ENCODE measurements at places on chromosomes 4 and X.

DNA sequence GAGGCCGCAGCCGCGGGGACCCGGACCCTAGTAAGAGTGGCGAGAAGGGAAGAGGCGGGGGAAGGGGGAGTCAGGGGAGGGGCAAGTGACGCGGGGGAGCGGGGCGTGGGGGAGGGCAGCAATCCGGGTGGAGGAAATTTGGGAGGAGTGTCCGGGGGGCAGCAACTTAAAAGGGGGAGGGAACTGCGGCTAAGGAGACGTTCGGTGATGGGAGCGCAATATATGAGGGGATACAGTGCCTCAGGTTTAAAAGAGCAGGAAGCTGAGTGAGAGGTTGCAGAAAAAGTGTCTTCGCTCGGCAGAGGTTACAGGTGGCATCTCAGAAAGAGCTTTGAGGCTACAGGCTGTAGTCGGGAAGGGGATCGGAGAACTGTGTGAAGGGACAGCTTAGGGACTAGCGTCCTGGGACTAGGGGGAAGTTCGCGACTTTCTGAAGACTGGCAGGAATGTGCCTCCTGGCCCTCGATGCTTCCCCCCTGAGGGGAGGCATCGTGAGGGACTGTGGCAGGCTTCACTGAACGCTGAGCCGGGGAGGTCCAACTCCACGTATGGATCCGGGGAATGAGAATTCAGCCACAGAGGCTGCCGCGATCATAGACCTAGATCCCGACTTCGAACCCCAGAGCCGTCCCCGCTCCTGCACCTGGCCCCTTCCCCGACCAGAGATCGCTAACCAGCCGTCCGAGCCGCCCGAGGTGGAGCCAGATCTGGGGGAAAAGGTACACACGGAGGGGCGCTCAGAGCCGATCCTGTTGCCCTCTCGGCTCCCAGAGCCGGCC lies 519 bp downstream of the FOXO4 start:
- DNase-seq = peak; percentile 68

DNA sequence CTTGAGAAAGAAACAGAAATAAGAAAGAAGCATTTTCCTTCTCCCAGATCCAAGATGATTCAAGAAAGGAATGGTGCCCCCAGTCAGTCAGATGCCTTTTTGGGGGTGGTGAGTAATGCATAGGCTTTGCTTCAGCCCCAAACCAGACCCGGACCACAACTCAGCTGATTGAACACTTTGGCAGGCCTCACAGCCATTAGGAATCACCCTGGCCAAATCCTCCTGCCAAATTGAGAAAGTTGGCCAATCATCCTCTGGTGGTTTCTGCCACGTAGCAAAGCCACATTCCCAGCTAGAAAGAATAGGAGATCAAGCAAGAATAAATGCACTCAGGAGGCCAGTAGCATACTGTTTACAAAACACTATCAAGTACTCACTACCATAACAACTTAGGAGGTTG lies 33.7 kb downstream of the FRMD7 start:
- DNase-seq = no peak

DNA sequence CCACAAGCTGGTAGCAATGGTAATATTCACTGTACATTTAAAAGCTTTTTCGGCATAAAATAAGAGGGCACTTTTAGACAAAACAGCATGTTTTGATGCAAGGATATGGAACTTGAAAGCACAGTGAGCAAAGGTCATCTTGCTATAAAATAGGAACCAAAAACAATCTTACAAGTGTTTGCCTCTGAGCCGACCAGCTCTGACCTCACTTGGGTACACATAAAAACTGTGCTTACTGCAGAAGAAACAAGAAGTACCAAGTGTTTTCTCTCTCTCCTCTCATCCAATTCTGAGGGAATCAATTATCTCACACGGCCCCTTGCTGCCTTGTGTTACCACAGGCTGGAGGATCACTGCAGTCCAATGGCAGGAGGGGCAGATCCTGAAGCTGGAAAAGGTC lies 4.8 kb upstream of the IQSEC2 start:
- DNase-seq = no peak

DNA sequence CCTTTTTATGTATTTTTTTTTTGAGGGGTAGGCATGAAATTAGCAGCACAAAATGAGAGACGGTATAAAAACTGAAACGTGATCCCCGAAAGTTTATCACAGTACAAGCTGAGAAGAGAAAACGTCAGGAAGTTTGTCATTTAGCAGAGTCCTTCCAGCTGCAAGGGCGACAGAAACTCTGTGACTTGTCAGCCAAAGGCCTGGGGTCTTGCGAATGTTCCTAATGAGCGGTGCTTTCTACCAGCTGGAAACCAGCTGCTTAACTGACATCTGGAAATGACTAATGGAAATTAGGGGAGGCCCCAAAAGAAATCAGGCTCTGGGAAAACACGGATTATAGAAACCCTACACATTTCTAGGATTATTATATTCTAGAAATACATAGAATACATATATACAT lies 66.5 kb downstream of the CHRNA9 start:
- DNase-seq = no peak

- no peak for DNase-seq
Observed at GRCh38 chr4:39497909-39498726, 29.1 kb downstream of the UGDH start.

DNA sequence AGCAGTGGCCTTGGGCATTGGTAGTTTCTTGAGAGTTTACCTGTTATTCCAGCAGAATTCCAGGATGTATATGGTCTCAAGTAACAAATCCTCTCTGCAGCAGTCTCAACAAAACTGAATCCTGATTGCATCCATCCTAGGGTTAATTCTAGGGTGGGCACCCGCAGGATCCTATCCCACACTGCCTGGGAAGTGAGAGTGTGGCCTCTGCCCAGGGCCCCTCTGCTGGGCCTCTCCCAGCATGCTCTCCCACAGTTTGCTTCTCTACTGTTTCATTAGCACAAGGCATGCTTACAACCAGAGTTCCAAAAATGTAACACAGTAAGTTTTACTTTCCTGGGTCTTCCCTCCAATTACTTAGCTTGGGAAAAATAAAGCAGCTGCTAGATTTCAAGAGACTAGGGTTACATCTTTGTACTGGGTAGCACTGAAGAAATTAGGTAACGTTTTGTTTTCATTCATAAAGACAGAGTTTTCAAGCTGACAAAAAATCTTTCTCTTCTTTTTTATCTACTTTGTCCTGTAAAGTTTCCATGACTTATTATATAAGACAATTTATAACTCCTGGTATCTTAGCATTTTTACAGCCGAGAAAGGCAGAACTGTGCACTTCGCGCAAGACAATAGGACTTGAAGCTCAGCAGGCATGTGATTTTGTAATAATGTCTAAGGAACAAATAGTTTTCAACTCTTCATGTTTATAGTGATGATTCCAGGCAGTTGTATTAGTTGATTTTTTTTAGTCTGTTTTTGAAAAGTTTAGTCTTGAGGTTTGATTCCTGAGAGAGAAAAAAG lies 131.2 kb upstream of the PCDH18 start:
- DNase-seq = no peak

DNA sequence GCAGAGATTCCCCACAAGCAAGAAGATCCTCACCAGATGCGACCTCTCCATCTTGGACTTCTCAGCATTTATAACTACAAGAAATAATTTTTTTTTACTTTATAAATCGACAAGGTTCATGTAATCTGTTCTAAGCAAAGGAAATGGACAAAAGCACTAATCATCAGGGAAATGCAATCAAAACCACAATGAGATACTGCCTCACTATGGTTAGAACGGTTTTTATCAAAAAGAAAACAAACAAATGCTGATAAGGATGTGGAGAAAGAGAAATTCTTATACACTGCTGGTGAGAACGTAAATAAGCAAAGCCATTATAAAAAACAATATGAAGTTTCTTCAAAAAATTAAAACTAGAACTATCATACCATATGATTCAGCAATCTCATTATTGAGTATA lies 1382.6 kb downstream of the ARAP2 start:
- DNase-seq = no peak

- DNase-seq = no peak
Observed at GRCh38 chr4:164440199-164440598, 313.7 kb upstream of the SMIM31 start.

DNA sequence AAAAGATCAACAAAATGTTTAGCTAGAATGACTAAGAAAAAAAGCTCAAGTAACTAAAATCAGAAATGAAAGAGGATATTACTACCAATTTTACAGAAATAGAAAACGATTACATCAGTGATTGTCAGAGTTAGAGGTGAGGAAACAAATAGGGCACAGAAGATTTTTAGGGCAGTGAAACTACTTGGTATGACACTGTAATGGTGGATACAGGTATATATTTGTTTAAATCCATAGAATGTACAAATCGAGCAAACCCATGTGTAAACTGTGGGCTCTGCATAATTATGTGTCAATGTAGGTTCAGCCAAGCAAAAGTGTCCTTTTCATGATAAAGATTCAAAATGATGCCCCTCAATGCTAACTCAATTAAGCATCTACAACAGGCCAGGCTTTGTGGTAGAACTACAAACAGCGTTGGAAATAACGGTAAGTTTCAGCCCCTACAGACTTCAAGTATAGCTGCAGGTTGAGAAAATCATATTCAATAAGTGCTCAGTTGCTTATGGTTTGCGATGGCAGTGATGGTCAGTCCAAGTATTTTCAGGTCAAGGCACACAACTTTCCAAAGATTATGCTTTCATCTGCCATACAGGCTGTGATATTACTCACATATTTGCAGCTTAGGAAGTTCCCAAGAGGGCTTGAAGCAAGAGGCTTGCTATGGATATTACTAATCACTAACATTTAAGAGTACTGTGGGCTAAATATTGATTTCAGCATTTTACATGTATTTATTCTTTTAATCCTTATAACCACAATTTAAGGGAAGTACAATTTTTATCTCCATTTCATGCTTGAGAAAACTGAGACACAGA lies 158.6 kb downstream of the TET2 start:
- no peak for DNase-seq

DNA sequence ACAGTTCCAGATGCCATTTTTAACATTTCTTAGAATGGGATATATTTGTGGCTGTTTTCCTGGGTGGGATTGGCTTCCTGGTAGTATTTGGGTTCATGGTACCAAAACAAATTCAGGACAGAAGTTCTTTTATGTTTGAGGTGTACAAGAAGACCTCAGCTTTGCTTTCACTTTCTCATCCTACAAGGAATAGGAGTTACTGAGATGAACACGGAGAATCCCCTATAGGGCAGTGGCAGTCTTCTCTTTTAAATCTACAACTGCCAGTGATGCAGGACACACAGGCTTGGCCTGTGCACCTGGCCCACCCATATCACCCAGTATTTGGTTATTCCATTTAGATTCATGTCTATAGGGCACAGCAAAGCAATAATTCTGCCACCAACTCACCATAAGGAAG lies 35.2 kb downstream of the SLC10A7 start:
- no peak for DNase-seq
